Bronchial epithelial cell (primary cell): ENCODE measurements at places on chromosomes 1 and 21. TPM values are rescaled to one million over a fixed set of nuclear protein-coding genes. Genes with fewer than 3 reads are reported as not detected.

Gene PDZK1IP1
- 0.26 and 1.9 TPM in 2 replicates for total RNA-seq

Gene SPRR2E
- total RNA-seq: 0.26 and 3.7 TPM in 2 replicates

Gene JUN
- total RNA-seq: 66.2 and 90.0 TPM in 2 replicates

Gene FMO4
- total RNA-seq: 0.79 and 1.2 TPM in 2 replicates

Gene C1orf146
- not detected in 2 replicates for total RNA-seq

Gene RAB3B
- 2.2 and 3.4 TPM in 2 replicates for total RNA-seq

Gene LYPD8
- total RNA-seq: not detected in 2 replicates

Gene LRRC38
- not detected in 2 replicates for total RNA-seq

Gene KRTAP10-3
- total RNA-seq: not detected in 2 replicates

Gene CDA
- 0.79 and 1.4 TPM in 2 replicates for total RNA-seq
